Activated T-helper 17 cell treated with anti-CD3 and anti-CD28 coated beads, Interleukin-2, amount 50 U/mL, for 72 hours (primary cell): ENCODE measurements at places on chromosomes 6 and 20. TPM values are rescaled to one million over a fixed set of nuclear protein-coding genes. Genes with fewer than 3 reads are reported as not detected.

- ATAC-seq: no peak
Measured at GRCh38 chr6:162821102-162821501, 93.3 kb downstream of the PACRG start.

DNA sequence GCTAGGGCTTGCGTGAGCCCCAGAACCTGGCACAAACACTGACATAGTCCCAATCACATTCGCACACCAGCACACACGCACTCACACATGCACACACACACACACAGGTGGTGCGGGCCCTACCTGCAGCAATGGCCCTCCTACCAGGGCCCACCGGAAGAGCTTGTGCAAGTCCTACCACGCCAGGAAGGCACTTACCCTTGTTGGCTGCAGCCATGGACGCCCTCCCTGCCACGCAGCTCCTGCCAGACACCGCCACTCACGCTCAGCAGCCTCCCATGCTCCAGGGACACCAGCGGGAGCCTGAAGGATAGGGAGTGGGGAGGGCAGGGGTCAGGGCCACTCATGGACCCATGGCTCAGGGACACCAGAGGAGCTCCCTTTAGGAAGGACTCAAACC, 7.7 kb downstream of the ADISSP start:
- no peak for ATAC-seq

- ATAC-seq: no peak
Measured at GRCh38 chr6:166529586-166529985, 56.9 kb downstream of the RAMACL start.

- ATAC-seq: no peak
Measured at GRCh38 chr6:121666814-121667213, 231.4 kb downstream of the GJA1 start.

GRCh38 chr20:22475662-22476061, 108.7 kb downstream of the FOXA2 start:
- no peak for ATAC-seq

DNA sequence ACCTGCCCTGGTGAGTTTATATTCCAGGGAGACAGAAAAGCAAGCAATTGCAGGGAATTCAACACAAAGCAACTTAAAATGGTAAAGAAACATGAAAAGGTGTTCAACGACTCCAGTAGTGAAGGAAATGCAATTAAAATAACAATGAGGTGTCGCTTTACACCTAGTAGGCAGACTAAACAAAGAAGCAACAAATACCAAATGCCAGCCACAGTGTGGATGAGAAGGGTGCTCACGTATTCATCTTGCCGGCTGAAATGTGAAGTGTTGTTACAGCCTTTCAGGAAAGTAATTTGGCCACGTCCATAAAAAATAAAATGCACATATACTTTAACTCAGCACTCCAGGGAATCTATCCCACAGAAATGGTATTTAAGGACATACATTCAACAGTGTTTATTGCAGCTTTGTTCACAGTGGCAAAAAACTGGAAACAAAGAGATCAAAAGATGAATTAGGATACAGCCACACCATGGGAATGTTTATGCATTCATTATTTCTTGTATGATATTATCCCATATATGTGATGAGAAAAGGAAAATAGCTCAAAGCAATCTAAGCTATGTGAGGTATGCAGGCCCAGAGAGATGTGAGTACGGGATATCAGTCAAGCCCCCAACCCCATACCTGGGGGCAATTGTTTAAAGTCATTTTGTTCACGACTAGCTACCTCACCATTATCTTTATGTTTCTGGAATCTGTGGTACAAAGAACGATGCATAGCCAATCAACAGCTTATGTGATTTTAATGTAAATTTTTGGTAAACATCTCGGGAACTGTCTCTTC, 266.0 kb upstream of the SOX4 start:
- ATAC-seq: no peak

- ATAC-seq: no peak
Measured at GRCh38 chr6:77368660-77369313, 94.5 kb downstream of the HTR1B start.

GRCh38 chr6:161411265-161411944, 137.5 kb upstream of the AGPAT4 start:
- ATAC-seq: no peak

The SCAF8 gene
- total RNA-seq: 25.9 TPM

The NHLRC1 gene
- not detected for total RNA-seq

The CPNE5 gene
- 3.9 TPM for total RNA-seq

The CASS4 gene
- 9.4 TPM for total RNA-seq

The KCNK16 gene
- total RNA-seq: not detected

The OOEP gene
- 0.26 TPM for total RNA-seq
